ENCODE measurements at places on chromosomes 1 and 21.

DNA sequence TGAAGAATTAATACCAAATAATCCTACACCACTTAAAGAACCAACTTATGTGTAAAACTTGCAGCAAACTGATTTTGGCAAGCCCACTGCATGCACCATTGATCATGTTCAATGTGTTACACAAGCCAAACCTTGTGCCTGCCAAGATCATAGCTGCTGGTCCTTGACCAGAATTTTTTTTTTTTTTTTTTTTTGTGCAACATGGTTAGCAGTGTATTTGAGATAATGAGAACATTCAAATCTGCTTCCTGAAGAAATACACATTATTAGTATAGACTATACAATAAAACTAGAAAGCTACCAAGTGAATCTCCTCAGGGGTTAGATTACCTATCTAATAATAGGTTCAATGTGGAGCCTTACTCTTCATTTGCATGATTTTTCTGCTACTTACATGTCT is 421.0 kb downstream of the MRPL39 start:
- no peak for DNase-seq

DNA sequence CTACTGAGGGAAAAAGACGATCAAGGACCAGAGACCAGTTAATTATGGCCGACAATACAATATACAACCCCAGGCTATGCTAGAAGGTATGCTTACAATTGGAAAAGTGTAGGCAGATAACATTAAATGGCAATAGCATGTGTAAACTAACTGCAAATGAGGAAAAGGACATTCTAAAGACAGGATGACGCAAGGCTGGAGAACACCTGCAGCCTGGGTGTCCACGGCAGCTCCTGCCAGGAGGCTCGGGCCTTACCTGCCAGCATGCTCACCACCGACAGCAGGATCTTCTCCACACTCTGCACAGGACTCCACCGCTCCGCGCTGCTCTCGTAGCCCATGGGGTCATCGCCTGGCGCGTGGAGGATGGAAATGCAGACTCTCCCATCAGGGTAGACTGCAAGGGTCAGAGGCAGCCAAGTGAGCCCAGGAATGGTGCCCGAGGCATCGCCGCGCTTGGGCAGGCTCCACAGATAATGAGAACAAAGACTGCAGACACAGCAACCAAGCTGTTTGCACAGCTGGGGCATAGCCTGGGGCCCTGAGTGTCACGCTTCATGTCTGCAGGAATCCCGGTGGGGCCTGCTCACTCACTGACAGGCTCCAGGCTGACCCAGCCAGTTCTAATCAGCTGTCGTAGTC is 28.2 kb downstream of the UBE2G2 start:
- no peak for DNase-seq

DNA sequence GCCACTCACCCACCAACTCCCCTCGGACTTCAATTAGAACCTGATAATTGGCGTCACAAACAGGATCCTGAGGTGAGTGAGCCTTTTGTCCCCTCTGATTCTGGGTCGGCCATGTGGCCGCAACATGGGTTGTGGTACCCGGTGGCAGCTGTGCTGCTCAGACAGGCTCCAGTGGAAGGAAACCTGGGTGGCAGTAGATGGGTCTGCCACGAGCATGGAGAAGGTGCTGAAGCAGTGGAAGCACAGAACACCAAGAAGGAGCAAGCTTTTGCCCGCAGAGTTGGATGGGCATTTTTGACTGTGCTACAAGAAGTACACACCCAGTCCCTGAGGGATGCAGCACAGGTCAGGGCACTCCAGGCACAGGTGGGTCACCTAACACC is 16.5 kb upstream of the UBE2U start:
- DNase-seq: no peak

- DNase-seq: no peak
Observed at GRCh38 chr1:115426231-115426771, 88.3 kb upstream of the NGF start.

DNA sequence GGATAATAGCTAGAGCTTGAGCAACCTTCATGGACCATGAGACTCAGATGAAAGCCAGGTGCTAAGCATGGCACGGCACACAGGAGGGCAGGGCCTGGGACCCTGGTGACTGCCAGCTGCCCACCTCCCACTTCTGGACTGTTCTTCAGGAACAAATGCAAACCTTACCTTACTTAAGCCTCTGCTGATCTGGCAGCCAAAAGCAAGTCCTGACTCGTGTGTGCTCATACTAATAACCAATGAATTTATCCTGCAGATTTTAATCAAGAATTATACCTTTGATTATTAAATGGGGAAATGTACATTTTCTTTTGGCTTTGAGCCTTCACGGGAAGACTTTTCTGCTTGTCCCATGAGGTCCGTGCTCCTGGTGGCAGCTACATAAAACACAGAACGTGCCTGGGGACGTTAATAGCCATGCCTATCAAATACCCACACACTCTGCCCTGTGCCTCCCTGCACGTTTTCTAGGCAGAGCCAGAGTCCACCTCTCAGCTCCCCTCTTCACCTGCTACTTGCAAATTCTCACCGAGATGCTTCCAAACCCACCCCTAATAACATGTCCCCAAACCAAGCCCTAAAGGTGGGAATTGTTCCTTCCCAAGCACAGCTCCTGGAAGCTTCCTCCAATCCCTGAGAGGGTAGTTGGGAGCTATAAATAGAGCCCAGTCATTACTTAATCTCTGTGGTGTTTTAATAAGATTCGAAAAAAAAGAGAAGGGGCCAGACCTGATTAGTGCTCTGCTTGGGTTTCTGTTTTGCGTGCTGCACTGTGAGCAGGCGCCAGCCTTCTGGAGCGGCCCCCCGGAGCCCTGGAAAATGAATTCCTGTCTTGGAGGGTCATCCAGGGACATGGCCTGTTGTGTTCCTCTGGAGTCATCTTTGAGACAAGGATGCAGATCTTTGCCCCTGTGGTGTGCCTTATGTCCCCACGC is 33.5 kb downstream of the SLC1A7 start:
- DNase-seq: no peak

DNA sequence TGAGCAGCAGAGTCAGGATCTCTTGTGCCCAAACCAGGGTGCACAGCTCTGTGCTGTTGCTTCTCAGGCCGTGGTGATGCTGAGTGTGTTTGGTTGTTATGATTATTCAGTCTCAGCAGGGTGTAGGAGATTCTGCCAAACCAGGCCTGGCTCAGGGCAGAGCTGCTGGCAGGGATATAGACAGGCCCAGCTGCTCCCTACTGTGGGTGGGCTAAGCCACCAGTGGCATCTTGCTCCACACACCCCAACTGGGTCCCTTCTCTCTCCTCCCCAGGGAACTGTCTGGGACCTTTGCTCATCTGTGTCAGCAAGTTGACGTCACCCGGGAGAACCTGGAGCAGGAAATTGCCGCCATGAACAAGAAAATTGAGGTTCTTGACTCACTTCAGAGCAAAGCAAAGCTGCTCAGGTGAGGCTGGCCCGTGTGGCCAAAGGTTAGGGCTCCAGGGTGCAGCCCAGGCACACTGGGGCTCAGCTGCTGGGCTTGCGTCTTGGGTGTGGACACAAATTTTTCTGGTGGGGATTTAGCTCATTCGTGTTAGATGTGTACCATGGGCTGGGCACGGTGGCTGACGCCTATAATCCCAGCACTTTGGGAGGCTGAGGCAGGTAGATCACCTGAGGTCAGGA is 9.9 kb upstream of the MIIP start:
- DNase-seq: no peak

DNA sequence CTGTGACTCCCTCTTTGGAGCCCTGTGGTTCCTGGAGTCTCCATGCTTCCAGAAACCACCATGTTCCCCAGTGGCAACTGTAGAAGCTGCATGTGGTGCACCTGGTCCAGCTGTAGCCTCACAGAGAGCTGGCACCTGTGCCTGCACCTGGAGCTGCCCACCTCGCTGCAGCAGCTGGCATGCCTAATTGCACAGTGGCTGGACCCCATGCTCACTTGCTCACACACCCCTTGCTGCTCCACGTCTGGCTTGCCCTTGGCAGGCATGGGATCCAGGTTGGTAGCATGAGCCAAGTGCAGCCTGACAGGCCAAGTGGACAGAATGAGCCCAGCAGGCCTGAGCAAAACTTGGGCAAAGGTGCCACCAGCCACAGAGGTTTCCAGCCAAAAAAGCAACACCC is 680.1 kb downstream of the MATN1 start:
- DNase-seq: no peak

GRCh38 chr1:109299558-109300343 is 7.1 kb downstream of the MYBPHL start:
- no peak for DNase-seq

- DNase-seq: no peak
Observed at GRCh38 chr1:9417695-9418094, 121.6 kb upstream of the SLC25A33 start.

DNA sequence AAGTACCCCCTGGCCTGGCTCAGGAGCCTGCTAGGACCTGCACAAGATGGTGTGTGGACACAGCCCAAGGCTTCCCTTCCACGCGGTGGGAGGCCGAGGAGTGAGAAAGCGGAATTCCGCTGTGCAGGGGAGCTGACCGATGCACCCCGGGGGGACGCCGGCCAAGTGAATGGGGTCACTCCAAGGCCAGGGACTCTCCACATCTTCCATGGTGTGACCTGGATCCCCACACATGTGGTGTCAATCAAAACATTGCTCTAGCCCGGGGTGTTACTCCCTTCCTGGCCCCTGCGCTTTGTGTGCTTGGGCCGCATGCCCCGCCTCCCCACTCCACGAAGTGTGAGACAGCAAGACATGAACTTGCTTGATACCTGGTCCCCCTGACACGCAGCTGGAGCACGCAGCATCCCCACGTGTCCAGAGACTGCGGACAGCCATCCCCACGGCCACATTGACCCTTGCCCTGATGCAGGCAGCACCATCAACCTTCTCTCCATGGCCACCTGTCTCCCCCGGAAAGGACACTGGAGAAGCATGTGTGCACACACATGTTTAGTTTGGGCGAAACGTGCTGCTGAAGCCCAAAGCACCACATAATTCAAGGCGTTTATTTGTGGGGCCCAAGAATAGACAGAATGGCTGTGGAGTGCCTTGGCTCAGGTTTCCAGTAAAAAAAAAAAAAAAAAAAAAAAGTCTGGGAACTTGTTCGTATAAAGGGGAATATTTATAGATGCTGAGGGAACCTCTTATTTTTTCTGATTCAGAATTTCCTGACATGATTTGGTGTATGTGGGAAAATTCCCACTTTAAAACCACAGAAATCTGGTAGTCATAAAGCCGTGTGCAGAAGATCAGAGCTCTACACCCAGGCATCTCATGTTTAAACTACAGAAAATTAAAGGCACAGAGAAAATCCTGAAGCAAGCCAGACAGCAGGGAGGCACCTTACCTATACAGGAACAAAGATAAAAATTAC is 171.7 kb downstream of the HUNK start:
- no peak for DNase-seq

DNA sequence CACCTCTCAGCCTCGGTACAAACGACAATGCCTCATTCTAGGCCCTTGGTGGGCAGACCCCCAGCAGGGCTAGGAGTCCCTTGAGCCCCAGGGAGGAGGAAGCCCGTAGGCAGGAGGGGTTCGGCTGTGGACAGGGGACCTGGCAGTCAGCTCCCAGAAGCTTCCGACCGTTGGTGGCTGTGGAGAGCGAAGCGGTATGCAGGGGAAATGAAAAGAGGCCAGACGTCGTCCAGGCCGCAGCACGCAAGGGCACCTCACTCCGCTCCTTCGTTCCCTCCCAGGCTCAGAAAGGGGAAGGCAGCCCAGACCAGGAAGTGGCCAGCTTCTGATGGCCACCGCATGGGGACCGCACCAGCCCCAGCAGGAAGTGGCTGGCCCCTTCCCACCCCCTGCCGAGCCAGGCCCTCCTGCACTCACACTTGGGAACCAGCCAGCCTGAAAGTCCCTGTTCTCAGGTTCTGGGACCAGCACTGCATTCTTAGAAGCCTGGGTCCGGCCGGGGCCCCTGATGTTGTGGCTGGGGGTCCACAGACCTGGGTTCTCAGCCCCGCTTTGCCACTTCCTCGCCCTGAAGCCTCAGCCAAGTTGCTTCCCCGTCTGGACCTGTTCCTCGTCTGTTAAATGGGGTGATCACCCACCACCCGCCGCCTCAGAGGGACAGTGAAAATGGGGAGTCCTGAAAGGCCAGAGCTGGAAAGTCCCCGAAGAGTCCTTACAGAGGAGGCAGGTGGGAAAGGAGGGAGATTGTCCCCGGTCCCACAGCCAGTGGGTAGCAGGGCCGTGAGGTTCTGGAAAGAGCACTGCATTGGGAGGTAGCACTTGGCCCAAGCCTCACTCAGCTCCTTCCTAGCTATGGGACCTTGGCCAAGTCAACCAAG is 104.0 kb upstream of the RUNX3 start:
- DNase-seq: no peak

GRCh38 chr1:52237430-52237829 is 95.5 kb downstream of the ZFYVE9 start:
- no peak for DNase-seq

GRCh38 chr1:58528518-58528917 is 18.0 kb downstream of the OMA1 start:
- no peak for DNase-seq

DNA sequence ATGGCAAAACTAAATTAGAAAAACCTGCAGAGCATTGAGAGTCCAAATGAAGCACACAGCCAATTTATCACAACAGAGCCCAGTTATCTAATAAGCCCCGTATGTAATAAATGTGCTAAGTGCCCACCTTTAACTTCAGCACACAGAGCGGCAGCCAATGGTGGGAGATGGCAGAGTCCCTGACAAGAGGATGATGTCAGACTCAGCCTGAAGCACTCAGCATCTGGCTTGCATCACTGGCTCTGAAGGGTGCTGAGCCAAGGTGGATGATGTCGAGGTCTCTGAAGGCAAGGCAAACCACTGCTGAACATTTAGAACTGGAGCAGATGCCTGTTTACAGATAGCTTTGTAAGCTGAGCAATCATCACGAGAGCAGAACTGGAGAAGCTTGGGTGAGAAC is 118.3 kb downstream of the NUF2 start:
- no peak for DNase-seq

GRCh38 chr1:92259350-92259749 is 39.4 kb downstream of the GLMN start:
- no peak for DNase-seq

DNA sequence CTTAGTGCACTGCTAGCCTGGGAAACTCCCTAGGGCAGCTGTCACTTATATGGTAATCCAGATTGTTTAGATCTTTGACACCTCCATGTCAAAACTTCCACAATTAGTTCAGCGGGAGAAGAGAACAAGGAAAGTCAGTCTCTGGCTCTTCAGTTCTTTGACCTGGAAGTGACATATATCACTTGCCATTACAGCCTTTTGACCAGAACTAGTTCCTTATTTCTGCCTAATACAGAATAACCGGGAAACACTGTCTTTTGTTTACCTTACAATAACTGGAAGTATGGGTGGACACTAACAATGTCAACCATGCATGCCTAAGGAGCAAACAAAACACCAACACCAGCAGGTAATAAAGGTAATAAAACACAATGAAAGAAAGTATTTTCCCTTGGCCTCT is 68.3 kb downstream of the C4BPA start:
- DNase-seq: no peak

- no peak for DNase-seq
Observed at GRCh38 chr21:28588997-28589396, 403.7 kb downstream of the LTN1 start.

GRCh38 chr1:108512239-108513043 is 47.5 kb upstream of the EEIG2 start:
- no peak for DNase-seq

DNA sequence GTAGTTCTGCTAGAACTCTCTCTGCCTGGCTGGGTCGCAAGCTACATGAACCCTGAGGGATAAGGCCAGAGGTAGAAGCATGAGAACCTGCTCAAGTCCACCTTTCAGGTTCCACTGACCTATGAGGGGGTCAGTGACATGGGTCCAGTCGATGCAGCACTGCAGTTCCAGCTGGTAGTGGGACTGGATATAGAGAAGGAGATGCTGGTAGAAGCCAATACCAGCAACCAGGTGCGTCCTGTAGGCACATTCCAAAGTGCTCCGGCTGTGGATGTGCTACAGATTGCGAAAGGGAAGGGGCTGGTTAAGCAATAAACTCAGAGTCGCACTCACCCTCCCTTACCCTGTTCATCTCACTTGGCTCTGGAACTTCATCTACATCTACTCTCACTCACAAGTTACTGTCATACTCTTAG is 5.7 kb downstream of the SMG5 start:
- no peak for DNase-seq

Data from stimulated activated CD4-positive, alpha-beta T cell treated with anti-CD3 and anti-CD28 coated beads, Interleukin-1b, Interleukin-23, amount 100 ng/mL, for 4 hours (primary cell).